Activated CD4-positive, alpha-beta T cell treated with anti-CD3 and anti-CD28 coated beads, Interleukin-2, Interleukin-6, amounts not matched to agents 100 ng/mL and 50 ng/mL, durations not matched to agents 16 hours and 8 hours (primary cell): ENCODE measurements at places on chromosomes 11 and 22.

DNA sequence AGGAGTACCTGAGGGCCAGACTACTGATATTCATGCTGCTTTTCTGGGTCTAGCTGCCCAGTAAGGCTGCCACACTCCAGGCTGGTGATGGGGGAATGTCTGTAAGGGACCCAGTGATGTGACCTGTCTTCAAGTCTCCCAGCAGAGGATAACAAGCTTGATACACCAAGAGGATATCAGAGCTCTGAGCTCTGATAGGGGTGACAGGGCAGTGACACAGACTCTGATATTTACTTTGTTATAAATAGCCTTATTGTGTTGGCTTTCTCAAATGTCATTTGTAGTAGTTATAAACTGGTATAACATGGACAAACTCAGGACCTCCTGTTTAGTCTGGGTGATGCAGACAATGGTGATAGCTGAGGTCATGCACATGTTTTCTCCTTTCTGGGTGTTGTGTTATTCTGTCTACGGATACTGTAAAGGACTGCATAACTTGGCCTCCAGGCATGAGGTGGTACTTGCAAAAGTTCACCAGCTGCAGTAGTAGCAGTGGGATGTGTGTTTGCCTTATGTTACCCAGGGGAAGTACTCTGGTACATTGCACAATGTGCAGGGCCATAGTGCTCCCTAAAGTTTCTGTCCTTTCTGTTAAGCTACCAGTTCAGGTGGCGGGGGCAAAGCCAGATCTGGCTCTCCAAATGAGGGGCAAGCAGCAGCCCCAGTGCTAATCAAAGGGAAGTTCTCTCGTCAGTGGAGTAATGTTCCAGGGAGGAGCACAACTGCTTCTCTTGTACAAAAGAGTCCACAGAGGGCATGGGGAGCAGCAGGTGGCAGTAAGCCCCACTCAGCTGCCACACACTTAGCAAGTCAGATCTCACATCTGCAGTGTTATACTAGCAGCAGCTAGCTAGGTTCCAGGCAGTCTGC is 812.2 kb downstream of the JRKL start:
- DNase-seq: no peak

DNA sequence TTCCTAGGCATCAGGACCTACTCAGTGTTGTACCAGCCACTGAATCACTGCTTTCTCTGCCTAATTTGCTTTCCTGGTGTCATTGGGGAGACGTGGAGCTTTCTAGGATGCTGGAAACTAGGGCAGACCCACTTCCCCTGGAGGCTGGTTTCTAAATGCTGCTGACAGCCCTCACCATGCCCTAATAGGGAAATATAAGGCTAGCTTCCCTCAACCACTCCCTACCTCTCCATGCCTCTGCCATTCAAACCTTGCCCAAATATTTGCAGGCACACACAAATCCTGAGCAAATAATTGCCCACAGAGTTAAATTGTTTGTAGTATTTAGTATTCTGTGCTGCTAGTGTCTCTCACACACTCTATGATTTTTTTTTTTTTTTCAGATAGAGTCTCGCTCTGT is 310.2 kb downstream of the DDX10 start:
- no peak for DNase-seq

DNA sequence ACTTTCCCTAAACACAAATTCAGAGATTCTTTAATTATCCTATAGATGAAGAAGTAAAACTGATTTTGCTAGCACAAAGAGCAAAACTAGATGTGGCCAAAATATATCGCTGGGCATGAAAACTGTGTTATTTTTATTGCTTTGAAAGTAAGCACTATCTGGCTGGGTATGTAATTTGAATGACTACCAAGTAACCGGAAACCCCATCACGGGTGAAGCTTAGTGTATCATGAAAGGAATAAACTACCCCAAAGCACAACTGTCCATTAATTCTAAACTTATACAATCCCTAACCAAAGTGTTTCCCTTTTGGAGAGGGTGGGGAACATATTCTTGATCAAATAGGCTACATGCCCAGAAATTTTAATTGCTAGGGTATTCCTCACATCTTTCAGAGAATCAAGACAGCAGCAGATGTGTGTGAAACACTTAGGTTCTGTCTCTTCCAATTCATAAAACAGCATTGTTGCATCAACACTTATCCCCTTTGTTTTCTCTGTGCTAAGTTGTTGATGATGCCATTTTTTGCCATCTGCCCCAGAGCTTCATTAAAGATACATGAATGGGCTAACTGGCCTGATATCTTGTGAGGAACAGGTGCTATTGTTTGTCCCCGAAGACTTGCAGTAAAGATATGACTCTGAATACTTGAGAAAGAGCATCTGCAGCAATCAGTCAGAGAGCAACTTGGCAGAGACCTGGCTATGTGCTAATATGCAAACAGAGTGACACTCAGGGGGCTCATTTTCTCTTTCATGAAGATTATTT is 238.2 kb downstream of the SOX6 start:
- no peak for DNase-seq

GRCh38 chr11:69012092-69013008 is 696 bp downstream of the MRGPRF start:
- DNase-seq: no peak

DNA sequence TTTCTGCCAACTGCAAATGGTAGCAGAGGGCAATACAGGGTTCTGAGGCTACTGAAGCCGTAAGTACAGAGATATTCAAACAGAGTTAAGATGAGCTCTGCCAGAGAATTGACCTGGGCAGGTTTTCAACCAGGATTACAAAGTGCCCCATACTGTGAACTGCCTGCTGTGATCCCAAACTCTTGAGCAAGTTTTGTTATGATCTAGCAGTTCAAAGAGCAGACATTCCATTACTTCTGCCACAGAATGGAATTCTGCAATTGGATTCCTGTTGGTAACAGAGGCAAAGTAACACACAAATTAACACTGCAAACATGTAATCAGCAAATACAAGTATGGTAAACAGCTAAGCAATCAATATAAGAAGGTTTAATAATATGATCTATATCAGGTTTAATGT is 31.2 kb downstream of the ALG9 start:
- no peak for DNase-seq

DNA sequence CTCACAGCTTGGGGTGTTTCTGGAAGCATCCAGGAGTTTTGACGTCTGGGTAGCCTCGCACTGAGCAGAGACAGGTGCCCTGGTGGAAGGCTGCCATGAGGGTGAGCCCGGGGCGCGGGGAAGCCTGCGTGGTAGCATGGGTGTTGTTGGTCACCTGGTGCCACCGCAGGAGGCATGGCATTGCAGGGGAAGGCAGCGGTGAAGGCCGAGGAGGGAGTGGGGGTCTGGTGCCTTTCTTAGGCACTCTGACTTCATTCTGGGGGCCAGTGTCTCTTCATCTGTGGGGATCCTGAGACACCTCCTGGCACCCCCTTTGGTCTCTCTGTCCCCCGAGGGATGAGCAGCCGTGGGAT is 271.2 kb downstream of the TBC1D22A start:
- no peak for DNase-seq
